ENCODE measurements at places on chromosomes 4 and X. TPM values are rescaled to one million over a fixed set of nuclear protein-coding genes. Genes with fewer than 3 reads are reported as not detected.

DNA sequence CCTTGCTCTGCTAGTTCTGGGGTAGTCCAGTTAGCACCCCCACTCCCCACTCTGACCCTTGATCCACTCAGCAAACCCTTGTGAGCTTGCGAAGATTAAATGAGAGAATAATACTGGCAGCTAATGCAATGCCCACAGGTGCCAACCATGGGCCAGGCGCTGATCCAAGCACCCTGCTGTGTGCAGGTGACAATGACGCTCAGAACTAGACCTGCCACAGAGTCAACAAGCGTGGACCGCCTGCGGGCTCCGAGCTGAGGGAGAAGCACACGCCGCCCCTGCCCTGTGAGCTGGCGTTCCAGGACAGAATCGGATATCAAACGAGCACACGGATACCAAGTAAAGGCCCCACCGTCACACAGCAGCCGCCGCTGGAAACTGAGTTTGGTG lies 129.2 kb downstream of the FAM53A start:
- DNase-seq: no peak

DNA sequence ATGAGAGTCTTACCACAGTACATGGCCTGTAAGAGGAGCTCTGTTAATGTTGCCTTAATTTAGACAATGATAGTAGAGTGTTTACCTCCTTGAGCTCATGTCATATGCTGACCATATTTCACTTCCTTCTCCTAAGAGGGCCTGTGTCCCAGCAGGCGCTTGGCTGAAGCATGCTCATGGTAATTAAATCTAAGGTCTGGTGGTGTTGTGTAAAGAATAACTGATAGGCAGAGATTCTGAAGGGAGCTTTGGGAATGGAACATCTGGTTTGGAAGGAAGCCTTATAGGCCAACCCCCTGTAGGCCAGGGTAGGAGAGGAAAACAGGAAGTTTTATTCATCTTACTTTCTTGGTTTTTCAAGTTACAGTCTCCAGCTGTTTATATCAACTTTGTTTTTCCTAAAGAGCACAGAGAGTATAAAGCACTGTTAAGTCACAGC lies 300.2 kb downstream of the USP46 start:
- DNase-seq: no peak

GRCh38 chrX:13719192-13719856 lies 15.1 kb downstream of the TRAPPC2 start:
- no peak for DNase-seq

GRCh38 chr4:152734699-152735050 lies 44.9 kb downstream of the TIGD4 start:
- DNase-seq: no peak

DNA sequence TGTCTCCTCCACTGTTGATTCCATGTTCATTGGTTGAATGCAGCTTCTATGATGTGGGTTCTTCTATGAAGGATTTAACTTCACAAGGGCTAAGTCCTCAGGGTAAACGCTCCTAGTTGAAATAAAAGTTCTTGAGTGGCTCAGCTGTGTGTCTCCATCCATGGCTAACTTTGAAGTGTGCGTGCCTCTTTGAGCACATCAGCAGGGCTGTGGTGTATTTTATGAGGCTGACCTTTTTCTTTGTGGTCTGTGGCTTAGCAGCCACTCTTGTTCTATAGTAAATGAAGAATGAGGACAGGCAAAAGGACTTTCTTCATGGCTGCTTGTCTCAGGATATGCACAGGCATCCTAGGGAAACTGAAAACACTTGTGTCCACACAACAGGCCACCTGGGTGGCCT lies 88.5 kb downstream of the KIT start:
- DNase-seq: peak; percentile 9

GRCh38 chrX:150769408-150769807 lies 76.2 kb downstream of the MTMR1 start:
- DNase-seq: no peak

GRCh38 chr4:73211968-73212367 lies 46.6 kb downstream of the ANKRD17 start:
- DNase-seq: no peak

GRCh38 chr4:55303760-55304165 lies 42.3 kb upstream of the SRD5A3 start:
- no peak for DNase-seq

ZCCHC18 gene
- 3.8 TPM for total RNA-seq

AFF2 gene
- total RNA-seq: 2.7 TPM

PLS3 gene
- 5.1 TPM for total RNA-seq
